ENCODE measurements at places on chromosomes 2 and 18.

- DNase-seq = no peak
Observed at GRCh38 chr2:187976986-187977333, 314.7 kb upstream of the GULP1 start.

- DNase-seq = no peak
Observed at GRCh38 chr18:34330308-34330707, 105.6 kb upstream of the NOL4 start.

- no peak for DNase-seq
Observed at GRCh38 chr2:211946960-211947359, 591.6 kb downstream of the ERBB4 start.

- no peak for DNase-seq
Observed at GRCh38 chr2:148957023-148957422, 81.5 kb upstream of the LYPD6B start.

DNA sequence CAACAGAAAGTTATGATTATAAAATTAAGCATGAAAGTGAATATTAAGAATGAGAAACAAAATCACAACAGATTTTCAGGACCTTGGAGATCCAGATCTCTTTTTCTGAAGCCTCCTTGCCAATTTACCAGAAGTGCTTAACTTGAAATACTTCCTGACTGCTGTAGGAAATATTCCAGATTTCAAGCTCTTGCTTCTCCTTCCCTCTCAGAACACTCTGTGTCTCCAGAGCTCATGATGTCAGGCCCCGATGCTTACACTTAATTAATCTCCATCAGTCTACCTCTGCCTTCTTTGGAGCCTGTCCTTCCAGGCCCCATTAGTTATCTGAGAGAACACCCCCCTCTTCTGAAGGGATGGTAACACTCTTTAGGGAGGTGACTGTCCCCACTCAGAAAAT lies 20.7 kb upstream of the NT5C1B start:
- DNase-seq = no peak

GRCh38 chr18:23141104-23141999 lies 6.1 kb downstream of the CABLES1 start:
- DNase-seq = no peak

DNA sequence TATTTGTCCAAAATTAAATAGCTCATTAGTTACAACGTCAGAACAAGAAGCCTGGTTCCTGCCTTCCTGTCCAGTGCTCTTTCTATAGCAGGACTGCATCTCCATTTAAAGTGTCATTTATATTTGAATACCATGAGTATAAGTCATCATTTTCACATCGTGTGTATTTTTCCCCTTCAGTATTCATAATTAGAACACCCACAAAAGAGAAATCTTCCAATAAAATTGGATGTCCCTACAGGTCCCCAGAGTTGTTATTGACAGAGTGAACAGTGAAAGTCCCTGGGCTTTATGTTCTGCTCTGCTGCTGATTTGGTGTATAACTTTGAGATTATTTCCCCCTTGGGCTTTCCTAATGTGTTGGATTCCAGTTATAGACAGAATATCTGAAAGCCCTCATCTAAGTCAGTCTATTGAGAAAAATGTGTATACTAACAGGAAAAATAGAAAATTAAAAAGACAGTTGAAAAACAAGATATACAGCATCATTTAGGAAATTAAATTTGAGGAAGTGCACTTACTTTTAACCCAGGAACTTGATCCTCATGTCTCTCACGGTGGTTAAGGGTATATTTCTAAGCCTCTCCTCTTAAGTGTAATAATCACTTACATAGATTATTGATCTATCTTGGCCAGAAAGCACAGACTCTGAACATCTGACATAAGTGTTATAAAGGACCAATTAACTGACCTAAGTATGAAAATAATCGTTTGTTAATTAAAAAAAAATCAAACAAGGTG lies 15.2 kb upstream of the REV1 start:
- no peak for DNase-seq

DNA sequence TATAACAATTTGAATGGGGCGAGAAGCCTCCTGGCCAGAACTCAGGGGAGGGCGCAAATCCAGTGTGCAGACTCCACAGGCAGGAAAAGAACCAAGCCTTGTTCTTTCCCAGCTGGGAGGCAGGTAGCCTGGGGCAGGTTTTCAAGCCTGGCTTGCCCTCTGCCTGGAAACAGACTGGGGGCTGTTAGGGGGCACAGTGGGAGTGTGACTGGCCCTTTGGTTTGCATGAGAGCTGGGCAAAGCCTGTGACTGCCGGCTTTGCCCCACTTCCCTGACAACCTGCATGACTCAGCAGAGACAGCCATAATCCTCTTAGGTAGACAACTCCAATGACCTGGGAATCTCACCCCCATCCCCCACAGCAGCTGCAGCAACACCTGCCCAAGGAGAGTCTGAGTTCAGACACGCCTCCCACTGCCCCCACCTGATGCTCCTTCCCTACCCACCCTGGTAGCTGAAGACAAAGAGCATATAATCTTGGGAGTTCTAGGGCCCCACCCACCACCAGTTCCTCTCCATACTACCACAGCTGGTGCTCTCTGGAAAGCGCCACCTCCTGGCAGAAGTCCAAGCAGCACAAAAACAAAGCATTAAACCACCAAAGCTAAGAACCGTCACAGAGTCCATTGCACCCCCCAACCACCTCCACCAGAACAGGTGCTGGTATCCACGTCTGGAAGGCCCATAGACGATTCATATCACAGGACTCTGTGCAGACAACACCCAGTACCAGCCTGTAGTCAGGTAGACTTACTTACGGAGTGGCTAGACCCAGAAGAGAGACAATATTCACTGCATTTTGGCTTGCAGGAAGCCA lies 402.5 kb downstream of the STK39 start:
- no peak for DNase-seq

- no peak for DNase-seq
Observed at GRCh38 chr2:168997118-168997521, 34.0 kb downstream of the ABCB11 start.

GRCh38 chr2:45169339-45170190 lies 160.3 kb upstream of the SIX2 start:
- no peak for DNase-seq

DNA sequence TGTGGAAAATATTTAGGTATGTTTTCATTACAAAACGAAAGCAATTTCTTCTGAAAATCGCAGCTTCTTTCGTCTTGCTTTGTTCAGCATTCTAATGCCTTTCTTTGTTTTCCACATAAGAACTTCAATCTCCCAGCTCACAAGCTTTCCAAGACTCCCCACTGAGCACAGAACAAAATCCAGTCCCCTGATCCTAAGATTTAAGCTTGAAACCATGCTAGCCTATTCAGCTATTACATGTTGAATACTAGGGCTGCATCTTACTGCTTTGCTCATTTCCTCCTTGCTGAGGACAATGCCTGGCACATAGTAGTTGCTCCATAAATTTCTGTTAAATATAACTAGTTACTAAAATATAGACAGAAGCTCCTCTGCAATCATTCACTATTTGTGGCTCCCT lies 160.6 kb downstream of the GALNT3 start:
- DNase-seq = no peak

Data from stimulated activated CD8-positive, alpha-beta memory T cell treated with anti-CD3 and anti-CD28 coated beads, Interleukin-7, amount 100 ng/mL, for 1 hour (primary cell).